MCF 10A (cell line): ENCODE measurements at places on chromosomes 7 and 10. TPM values are rescaled to one million over a fixed set of nuclear protein-coding genes. Genes with fewer than 3 reads are reported as not detected.

CARD11 gene
- not detected in 2 replicates for total RNA-seq

FAM237B gene
- not detected in 2 replicates for total RNA-seq

DBF4 gene
- 19.0 and 27.4 TPM in 2 replicates for total RNA-seq

RNF133 gene
- total RNA-seq, result 0.49 and 0.70 TPM in 2 replicates

CHAT gene
- total RNA-seq, result not detected in 2 replicates

DHTKD1 gene
- total RNA-seq, result 16.0 and 17.3 TPM in 2 replicates

CALML5 gene
- not detected in 2 replicates for total RNA-seq

GIMAP6 gene
- not detected in 2 replicates for total RNA-seq

PLOD3 gene
- 125 and 134 TPM in 2 replicates for total RNA-seq

ZPBP gene
- total RNA-seq, result not detected in 2 replicates

MYH16 gene
- 0.33 TPM in 1 of 2 replicates, not detected in the other for total RNA-seq

CPA1 gene
- total RNA-seq, result not detected in 2 replicates

SORCS3 gene
- total RNA-seq, result not detected in 2 replicates

TMEM196 gene
- total RNA-seq, result not detected in 2 replicates

PVRIG gene
- 0.74 TPM in 1 of 2 replicates, not detected in the other for total RNA-seq

TUBAL3 gene
- 0.22 and 0.44 TPM in 2 replicates for total RNA-seq

CADPS2 gene
- total RNA-seq, result 7.4 and 10.1 TPM in 2 replicates

MYL10 gene
- total RNA-seq, result not detected in 2 replicates

POM121 gene
- total RNA-seq, result 37.7 and 42.2 TPM in 2 replicates

ANKRD2 gene
- 1.8 and 5.8 TPM in 2 replicates for total RNA-seq

AOC1 gene
- 0.23 TPM in 1 of 2 replicates, not detected in the other for total RNA-seq

GATA3 gene
- total RNA-seq, result 13.1 and 14.6 TPM in 2 replicates

MACROH2A2 gene
- total RNA-seq, result 17.6 and 21.3 TPM in 2 replicates

MTPN gene
- 153 and 178 TPM in 2 replicates for total RNA-seq

TAS2R5 gene
- total RNA-seq, result 3.7 and 4.7 TPM in 2 replicates
